ENCODE measurements at places on chromosomes 4 and X.

DNA sequence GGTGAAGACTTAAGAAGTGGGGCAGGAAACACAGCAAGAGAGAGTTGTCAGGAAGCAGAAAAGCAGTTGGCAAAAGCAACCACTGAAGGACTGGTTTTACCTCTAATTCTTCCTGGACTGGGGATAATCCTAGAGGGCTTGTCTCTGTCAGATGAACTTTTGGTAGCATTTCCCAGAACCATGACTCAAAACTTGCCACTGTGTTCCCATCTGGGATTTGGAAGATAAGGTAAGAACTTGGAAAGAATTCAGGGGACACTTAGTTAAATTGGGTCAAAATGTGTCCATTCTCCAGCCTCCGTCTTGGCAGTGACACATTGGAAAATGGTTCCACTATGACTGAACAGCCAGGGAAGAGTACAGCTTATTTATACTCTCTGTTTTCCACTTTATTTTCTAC lies 55.7 kb downstream of the CD38 start:
- no peak for DNase-seq

DNA sequence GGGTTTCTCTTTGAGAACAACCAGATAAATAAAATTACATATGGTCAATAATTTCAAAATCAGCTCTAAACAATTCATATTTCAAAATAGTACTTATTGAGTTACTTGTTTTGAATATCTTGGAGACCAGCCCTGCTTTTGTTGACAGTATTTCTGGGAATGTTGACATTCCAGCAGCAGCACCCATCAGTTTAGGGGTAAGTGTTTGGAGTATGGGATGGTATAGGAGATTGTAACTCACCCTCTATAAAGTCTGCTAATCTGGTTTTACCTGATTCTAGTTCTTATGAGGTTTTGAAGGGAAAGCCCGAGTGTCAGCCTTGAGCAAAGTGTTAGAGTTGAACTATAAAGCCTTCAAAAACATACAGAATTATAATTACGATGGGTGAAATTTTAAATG lies 139.2 kb upstream of the ANKRD50 start:
- DNase-seq = no peak

GRCh38 chr4:37953620-37954293 lies 6.4 kb upstream of the PTTG2 start:
- DNase-seq = no peak

GRCh38 chr4:2390146-2390545 lies 28.3 kb downstream of the ZFYVE28 start:
- no peak for DNase-seq

DNA sequence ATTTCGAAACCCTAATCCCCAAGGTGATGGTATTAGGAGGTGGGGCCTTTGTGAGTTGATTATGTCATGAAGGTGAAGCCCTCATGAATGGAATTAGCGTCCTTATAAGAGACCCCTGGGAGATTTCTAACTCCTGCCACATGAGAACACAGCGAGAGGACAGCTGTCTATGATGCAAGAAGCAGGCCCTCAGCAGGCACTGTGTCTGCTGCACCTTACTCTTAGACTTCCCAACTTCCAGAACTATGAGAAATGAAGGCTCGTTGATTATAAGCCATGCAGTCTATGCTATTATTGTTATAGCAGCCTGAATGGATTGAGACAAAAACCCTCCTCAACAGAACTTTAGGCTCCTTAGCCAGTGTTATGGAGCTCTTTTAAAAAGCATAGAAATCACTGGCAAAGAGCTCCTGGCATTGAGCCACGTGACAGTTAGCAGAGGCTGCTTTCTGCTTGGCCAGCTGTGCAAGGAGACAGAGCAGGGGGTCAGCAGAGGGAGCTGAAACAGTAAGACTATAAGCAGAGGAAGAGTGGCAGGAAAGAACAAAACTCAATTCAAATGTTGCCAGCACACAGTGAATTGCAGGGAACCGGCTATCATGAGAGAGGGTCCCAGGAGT lies 219.2 kb upstream of the FAT1 start:
- no peak for DNase-seq

- DNase-seq = no peak
Measured at GRCh38 chr4:182261651-182262223, 18.5 kb downstream of the TENM3 start.

DNA sequence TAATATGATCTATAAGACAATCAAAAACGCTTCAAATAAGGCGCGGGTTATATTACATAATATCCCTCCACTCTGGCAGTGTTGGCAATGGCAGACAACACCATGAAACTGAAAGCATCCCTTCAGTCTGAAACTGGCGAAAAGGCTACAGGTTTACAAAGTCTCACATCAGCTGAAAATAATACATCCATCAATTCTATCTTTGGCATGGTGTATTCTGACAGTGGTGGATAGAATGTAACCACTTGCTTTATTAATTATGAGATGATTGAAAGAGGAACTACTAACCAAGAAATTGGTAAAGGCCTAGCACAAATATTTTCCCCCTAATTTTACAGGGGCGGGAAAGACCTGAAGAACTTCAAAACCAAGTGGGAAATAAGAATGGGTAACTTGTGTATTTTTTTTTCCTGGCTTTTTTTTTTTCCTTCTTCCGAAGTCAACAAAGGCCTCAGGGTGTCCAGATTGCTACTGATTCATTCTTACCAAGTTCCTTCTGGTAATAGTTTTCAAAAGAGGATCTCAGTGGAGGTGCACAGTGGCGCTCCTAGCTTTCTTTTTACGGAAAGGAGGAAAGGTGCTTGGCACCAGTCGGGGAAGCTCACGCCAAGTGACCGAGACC lies 728 bp downstream of the UBA6 start:
- no peak for DNase-seq

DNA sequence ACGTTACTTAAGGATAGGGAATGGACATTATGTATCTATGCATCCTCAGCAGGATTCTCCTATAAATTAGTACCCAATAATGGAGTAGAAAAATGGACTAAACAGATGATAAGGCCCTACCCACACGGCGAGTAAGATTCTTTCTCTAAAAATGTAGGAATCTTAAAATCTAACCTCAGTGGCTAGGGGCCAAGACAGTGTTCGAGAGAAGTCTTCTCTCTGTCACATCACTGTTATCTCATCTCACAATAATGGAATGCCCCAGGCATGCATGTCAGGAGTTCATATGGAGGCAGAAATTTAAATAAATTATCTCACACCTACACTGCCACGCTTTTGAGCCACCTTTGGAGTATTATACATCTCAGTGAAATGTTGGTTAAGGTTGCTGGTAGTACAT lies 132.9 kb downstream of the LDB2 start:
- no peak for DNase-seq

- DNase-seq = no peak
Measured at GRCh38 chrX:30313322-30313721, 4.1 kb upstream of the NR0B1 start.

GRCh38 chr4:147793569-147794313 lies 61.9 kb downstream of the ARHGAP10 start:
- no peak for DNase-seq

DNA sequence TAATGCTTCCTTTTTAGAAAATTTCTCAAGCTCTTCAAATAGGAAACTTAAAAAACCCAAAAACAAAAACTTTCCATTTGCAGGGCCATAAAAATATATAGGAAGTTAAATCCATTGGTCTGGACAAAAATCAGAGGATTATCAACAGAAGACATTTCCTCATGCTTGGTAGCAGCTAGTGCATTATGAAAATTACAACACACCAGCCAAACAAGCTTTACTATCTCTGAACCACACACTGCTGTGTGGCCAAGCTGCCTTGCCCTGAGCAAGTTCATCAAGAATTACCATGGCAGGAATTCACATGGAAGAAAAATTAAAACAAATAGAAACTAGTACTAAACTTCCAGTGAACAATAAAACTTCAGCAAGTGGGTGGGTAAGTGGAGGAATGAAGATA lies 3.6 kb downstream of the USP46 start:
- no peak for DNase-seq

DNA sequence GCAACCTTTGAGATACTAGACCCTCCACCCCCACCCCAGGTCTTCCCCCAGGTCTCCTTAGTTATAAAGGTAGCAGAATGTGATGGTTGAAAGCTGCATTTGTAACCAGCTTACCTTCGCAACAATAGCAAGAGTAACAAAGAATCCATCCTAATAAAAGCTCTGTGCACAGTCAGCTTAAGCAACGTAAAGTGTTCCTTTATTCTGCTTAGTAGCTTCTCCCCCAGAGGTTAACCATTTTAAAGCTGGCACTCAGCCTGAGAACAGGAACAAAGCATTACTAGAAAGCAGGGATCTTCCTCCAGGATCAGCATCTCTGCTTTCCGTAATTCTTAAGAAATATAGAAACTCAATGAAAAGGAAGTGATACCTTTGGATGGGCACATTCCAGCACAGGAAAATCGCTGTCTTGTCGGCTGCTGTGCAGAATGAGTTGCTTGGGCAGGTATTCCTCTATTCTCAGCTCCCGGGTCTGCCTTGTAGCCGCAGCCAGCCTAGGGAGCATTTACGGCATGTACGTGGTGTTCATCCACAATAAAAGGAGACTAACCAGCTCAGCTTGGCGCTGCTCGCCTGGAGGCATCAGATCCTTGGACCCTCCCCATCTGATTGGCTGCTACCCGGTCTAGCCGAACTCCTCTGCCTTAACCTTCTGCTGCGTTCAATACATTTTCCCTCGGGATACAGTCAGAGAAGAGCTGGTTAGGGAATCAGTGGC lies 113.0 kb upstream of the TLR3 start:
- DNase-seq = no peak

- DNase-seq = no peak
Measured at GRCh38 chrX:48467281-48467761, 2.7 kb downstream of the SLC38A5 start.

- no peak for DNase-seq
Measured at GRCh38 chr4:7878323-7878722, 61.3 kb downstream of the AFAP1 start.

- no peak for DNase-seq
Measured at GRCh38 chr4:77332696-77333270, 175.8 kb downstream of the CCNG2 start.

DNA sequence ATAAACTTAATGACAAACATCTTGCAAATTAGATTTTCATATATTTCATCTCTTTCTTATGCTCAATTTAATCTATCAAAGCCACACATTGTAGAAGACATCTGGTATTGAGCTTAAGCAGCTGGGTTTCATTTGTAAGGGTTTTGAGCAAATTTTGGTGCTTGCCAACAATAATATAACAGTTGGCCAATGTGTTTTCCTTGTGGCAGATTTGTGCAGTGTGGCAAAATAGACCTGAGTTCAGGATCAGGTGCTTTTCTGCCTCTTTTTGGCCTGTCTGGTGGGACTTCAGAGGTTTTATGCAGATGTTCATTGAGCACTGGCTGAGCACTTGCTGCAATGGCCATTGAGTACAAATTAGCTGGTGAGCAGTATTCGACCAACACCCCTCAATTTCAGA lies 301.9 kb downstream of the BMPR1B start:
- DNase-seq = no peak

DNA sequence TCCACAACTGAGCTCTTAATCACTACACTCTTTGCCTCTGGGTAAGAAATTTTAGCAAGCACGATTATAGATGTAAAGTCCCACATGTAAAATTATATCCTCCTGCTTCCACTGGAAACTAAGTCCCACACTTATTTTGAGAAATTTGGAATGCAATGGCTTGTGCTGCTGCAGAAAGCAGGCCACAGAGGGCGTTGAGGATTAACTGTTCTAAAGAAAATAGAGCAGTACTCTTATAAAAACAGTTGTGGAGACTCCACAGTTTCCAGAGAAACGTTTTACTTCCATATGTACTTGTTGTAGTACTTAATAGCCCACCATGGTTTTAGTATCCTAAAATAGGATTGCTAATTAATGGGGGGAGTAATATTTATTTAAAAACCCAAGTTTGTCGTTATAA lies 1.7 kb upstream of the CENPC start:
- DNase-seq = no peak

GRCh38 chrX:45709381-45709780 lies 508.7 kb upstream of the DIPK2B start:
- DNase-seq = no peak

GRCh38 chr4:53605783-53606182 lies 14.5 kb upstream of the LNX1 start:
- DNase-seq = no peak

- DNase-seq = no peak
Measured at GRCh38 chr4:184349283-184350039, 124.9 kb downstream of the IRF2 start.

- DNase-seq = no peak
Measured at GRCh38 chrX:37776283-37776986, 3.4 kb upstream of the CYBB start.

DNA sequence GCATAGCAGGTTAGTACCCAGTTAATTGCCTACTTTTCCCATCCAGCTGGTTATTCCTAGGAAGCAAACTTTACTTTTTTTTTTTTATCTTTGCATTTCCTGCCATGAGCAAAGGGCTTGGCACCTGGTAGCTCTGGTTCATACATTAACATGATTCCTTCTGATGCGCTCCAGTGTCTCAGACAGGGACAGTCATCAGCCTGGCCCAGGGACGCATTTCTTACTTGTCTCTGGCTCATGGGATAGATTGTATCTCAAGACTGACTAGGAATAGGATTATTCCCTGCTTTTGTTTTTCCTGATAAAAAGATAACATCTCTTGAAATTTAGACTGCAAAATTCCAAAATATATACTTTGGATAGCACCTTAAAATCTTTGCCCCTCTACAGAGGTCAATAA lies 571.5 kb upstream of the TENM3 start:
- no peak for DNase-seq

GRCh38 chrX:100358766-100359165 lies 51.3 kb downstream of the PCDH19 start:
- no peak for DNase-seq

DNA sequence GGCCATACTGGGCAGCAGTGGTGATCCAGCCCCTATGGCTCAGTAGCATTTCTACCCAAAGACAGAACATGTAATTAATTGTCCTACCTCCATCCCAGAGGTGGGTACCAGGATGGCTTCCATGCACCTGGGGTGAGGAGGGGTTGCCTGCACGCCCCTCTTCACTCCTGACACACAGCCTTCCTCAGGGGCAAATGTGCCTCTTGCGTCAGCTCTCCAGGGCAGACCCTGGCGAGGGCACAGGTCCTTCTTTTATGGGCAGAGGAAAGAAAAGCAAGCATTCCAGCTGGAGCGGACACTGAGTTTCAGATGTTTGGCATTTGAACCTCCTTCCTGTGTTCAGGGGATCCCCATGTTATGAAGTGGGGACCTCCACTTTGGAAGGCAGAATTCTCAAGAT lies 95.6 kb downstream of the PHKA2 start:
- DNase-seq = no peak

GRCh38 chr4:36348403-36348938 lies 67.1 kb downstream of the DTHD1 start:
- no peak for DNase-seq

GRCh38 chr4:127832585-127832984 lies 48.1 kb upstream of the PLK4 start:
- DNase-seq = no peak

GRCh38 chrX:48086082-48086481 lies 14.6 kb upstream of the ZNF630 start:
- DNase-seq = no peak

DNA sequence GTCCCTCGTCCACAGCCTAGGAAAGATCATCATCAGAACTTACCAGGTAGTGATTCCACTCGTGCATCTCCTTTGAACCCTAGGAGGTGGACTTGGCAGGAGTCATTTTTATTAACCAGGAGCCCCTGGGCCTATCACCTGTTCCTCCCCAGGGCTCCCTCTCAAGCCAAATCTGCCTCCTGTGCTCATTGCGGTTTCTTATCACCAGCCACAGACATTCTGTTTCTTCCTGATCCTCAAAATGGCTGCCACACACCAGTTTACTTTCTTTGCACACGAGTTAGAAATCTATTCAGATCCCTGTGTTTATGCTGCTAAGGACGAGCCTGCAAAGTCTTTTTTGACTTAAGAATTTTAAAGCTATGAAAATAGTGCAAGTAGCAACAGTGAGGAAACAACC lies 354.5 kb upstream of the BOD1L1 start:
- no peak for DNase-seq

GRCh38 chr4:53161787-53162433 lies 204.0 kb downstream of the SCFD2 start:
- DNase-seq = no peak

All from activated T-cell treated with anti-CD3 and anti-CD28 coated beads for 24 hours (primary cell).